ENCODE measurements at places on chromosomes 1 and 21.

DNA sequence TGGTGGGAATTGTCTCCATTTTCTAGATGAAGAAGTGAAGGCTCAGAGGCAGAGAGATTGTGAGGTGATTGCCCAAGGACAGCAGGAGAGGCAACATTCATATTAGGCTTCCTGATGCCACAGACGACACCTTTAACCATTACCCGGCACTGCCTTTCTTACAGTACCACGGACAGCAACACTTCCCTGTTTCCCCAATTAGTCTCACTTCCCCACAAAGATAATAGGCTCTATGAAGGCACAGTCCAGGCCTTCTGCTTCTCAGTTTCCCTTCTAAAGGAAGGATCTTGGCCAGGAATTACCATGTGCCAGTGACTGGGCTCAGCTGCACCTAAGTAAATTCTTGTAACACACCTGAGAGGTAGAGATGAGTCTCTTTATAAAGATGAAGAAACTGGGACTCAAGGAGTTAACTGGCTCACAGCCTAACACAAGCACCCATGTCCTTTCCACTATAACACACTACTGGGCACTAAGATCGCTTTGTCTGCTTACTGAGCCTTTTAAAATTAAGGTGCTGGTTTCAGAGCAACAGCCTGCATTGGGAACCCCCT lies 9.6 kb downstream of the IGSF9 start:
- no peak for DNase-seq

GRCh38 chr21:15264084-15264665 lies 199.4 kb upstream of the NRIP1 start:
- no peak for DNase-seq

DNA sequence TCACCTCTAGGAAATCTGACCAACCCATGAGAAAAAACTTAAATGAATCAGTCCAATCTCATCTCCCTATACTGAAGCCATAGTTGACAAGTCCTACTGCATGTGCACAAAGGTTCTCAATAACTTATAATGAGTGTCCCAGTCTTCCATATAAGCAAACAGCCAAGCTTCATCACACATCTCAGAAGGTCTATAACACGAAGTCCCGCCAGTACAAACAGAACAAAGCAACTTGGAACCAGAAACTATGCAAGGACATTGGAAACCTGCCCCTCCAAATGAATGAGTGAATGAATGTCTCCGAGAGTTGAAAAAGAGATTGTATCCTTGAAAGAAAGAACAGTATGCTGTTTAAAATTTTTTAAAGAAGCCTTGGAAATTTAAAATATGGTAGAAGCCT lies 53.6 kb upstream of the IPO9 start:
- DNase-seq, result no peak

GRCh38 chr1:152188673-152189591 lies 29.9 kb upstream of the RPTN start:
- peak; percentile 84 for DNase-seq

- no peak for DNase-seq
These were observed 16.7 kb downstream of the DISC1 start for GRCh38 chr1:231643071-231643934.

GRCh38 chr1:28882009-28882628 lies 32.2 kb upstream of the EPB41 start:
- DNase-seq, result peak; percentile 89

Data from activated T-cell treated with anti-CD3 and anti-CD28 coated beads, Interleukin-2, amount 50 U/mL, for 48 hours (primary cell).